Activated CD4-positive, alpha-beta T cell treated with anti-CD3 and anti-CD28 coated beads, Interleukin-2, amount 10 ng/mL, durations not matched to agents 7 days and 5 days (primary cell): ENCODE measurements at places on chromosomes 2 and 18.

GRCh38 chr2:86347401-86347800 lies 10.0 kb upstream of the REEP1 start:
- DNase-seq: no peak

- no peak for DNase-seq
Measured at GRCh38 chr2:127169066-127169660, 50.9 kb downstream of the CYP27C1 start.

DNA sequence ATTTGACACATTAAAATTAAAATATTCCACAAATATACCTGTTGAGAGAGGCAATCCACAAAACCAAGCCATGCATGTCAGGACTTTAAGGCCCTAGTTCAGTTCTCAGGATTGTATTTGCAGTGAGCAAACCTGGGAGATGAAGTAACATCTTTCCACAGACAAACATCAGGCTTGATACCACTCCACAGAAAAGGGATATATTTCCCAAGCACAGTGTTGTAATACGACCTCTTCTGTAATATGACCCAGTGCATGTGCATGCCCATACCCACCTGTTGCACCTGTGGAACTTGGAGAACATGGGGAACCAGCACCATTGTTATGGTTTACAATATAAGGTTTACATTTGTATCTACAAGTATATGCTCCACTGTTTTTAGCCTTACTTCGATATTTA lies 184.0 kb downstream of the PDE11A start:
- no peak for DNase-seq

- DNase-seq: no peak
Measured at GRCh38 chr2:199335502-199335901, 122.2 kb downstream of the SATB2 start.

- DNase-seq: peak; percentile 67
Measured at GRCh38 chr18:48996901-48997463, 46.2 kb upstream of the SMAD7 start.

DNA sequence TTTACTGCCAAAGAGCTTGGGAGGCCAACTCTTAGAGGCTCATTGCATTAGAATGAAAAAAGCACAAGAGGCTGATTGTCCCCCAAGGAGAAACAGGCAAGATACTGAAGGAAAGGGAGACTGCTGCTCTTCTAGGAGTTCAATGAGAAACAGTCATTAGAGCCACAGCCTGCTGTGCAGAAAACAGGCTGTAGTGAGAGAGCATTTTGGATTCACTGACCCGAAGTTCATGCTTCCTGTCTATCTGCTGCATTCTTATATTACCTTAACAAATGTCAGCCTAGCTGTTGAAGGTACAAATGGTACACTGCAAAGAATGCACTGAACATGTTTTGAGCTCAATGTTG lies 423.3 kb downstream of the SETBP1 start:
- DNase-seq: no peak

- DNase-seq: no peak
Measured at GRCh38 chr18:55839343-55839742, 251.4 kb upstream of the TCF4 start.

GRCh38 chr2:41142478-41142877 lies 690.6 kb upstream of the SLC8A1 start:
- DNase-seq: no peak

DNA sequence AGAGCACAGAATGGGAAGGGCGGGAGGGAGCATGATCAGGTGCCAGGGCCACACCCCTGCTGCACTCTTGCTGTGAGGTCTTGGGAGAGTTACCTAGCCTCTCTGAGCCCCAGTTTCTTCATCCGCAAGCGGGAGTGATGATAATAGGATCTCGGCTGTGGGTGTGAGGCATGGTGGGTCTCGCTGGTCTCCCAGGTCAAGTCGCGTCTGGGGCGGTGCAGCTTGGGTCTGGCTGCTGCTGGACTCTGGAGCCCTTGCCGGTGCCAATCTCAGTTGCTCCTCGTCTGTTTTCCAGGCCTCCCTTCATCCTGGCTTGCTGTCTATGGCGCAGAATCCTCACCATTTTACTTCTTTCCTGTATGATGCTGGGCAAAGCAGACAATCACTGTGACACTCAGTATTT lies 130.3 kb upstream of the RAB12 start:
- no peak for DNase-seq

DNA sequence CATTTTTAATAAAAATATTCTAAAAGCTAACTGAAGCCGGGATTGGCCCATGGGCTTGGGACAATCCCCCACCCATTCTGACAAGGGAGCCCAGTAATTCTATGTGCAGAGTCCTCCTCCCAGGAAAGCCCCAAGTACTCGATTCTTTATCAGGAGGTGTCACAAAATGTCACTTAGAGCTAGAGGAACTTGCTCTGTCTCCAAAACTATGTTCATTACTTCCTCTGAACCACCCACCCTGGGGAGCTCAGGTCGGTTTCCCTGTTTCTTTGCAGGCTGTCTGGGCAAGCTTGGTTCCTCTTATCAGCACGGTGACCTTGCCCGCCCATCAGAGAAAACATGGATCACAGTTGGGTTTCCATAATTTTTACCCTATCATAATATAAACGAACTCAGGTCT lies 430.6 kb upstream of the ID2 start:
- no peak for DNase-seq

- DNase-seq: peak; percentile 2
Measured at GRCh38 chr2:238483656-238484055, 56.9 kb downstream of the ASB1 start.

GRCh38 chr2:47265158-47265557 lies 110.0 kb upstream of the STPG4 start:
- no peak for DNase-seq
